ENCODE measurements at places on chromosomes 1 and 21.
A peak's percentile ranks its signal among the peaks of the same experiment; 100 is the strongest.

GRCh38 chr1:182059936-182060335 lies 1.6 kb downstream of the ZNF648 start:
- no peak for DNase-seq

- no peak for DNase-seq
These were observed 154.1 kb upstream of the ETV3 start for GRCh38 chr1:157292302-157292701.

- DNase-seq: no peak
These were observed 315.4 kb downstream of the DSCAM start for GRCh38 chr21:40531431-40532110.

DNA sequence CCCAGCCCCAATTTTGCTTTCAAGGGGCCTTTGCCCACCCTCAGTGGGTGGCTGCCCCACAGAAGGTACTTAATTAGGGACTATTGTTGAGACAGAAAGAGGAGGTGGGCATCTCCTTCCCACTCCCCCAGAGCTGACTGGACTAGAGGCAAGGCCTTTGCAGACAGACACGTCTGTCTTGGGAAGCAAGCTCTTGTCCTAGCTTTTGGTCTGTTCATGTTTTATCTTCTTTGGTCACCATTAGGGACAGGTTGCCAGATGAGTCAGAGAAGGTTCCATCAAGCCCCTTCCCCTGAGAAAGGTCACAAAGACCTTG lies 27.7 kb downstream of the PTAFR start:
- DNase-seq: no peak

GRCh38 chr1:31926252-31926651 lies 11.9 kb downstream of the PTP4A2 start:
- DNase-seq: no peak

GRCh38 chr1:98133131-98133530 lies 212.3 kb upstream of the DPYD start:
- DNase-seq: no peak

GRCh38 chr1:100147875-100148274 lies 14.9 kb downstream of the TRMT13 start:
- no peak for DNase-seq

DNA sequence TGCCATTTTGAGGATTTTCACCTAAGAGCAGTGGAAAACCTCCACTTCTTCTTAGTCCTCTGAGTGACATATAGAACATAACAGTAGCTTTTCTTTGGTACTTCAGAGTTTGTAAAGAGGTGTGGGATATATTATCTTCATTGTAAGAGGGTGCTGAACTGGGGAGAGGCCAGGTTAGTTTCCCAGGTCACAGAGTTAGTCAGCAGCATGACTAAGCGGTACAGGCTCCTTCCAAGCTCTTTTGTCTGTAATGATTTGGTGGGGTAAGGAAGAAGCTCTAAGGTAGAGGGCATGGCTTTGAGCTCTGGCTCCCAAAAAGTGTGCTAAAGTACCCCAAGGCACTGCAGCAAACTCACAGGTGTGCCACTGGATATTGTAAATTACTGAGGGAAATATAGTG lies 325.0 kb upstream of the PLXNA2 start:
- DNase-seq: no peak

- DNase-seq: no peak
These were observed 4.1 kb upstream of the MAGOH start for GRCh38 chr1:53242381-53242780.

GRCh38 chr1:3064296-3064850 lies 4.6 kb upstream of the PRDM16 start:
- peak; percentile 4 for DNase-seq

DNA sequence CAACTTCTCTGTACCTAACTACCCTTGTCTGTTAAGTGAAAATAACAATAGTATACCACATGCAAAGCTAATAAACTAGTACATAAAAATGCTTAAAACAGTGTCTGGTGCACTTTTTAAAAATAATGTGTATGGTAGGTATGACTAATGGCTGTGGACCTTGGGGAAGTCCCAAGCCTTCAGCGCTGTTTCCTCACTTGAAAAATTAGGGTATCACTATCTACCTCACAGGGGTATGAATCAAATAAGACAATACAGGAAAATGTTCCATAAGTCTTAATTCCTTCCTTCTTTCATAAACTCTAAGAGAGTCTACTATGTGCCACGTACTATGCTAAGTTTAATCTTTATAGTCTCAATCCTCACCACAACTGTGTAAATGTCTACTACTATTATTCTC lies 32.0 kb downstream of the EGLN1 start:
- no peak for DNase-seq

GRCh38 chr1:85438353-85438752 lies 26.6 kb downstream of the DDAH1 start:
- DNase-seq: no peak

DNA sequence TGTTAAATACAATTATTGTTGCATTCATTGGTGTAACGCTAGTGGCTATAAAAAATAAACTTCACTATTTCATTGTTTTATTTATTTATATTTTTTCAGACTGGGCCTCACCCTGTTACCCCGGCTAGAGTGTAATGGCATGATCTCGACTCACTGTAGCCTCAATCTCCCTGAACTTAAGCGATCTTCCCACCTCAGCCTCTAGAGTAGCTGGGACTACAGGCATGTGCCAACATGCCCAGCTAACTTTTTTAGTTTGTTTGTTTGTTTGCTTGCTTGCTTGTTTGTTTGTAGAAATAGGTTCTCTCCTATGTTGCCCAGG lies 387.4 kb upstream of the PTBP2 start:
- DNase-seq: no peak

DNA sequence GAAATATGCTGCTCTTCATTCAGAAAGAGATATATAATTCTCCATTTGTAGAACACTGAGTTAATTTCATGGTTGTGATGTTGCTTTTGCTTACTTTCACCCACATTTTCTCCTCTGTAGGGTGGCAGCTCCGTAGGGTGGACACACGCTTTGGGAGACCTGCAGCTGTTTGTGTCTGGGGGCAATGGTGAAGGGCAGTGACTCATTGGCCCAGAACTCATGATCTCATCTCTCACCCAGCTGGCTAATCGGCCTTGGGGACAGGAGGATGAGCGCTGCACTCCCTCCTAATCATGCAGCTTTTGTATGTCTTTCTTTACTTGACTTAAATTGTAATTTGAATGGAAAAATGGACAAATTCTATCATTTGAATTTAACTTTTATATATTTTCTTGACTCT lies 9.6 kb downstream of the DISC1 start:
- DNase-seq: peak; percentile 83

DNA sequence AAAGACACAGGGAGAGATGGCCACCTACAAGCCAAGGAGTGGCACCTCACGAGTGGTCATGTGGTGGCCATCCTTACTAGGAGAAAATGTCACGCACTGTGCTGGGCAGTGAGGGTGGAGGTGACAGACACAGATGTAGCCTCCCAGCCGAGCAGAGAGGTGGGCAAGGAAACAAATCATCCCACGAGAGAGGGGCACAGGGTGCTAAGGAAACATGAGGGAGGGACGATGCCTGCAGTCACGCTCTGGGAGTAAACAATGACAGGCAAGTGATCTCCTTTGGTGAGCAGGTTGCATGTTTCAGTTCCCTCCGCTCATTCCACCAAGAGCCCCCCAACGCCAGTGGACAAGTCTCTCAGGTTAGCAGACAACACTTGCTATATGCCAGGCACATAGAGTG lies 65.8 kb downstream of the CD247 start:
- DNase-seq: no peak
